ENCODE measurements at places on chromosomes 6 and 20.

GRCh38 chr6:148827416-148828045 lies 80.7 kb downstream of the UST start:
- no peaks in the 10 kb centered on the region for H3K36me3 ChIP-seq
- H3K4me1 ChIP-seq, result peaks cover 2% of the 10 kb centered on the region
- DNase-seq, result no peak
- H3K4me3 ChIP-seq, result no peak overlapping the region
- no peaks in the 10 kb centered on the region for H3K27me3 ChIP-seq

GRCh38 chr6:97501853-97502252 lies 218.8 kb upstream of the MMS22L start:
- DNase-seq, result no peak
- no peaks in the 10 kb centered on the region for H3K4me1 ChIP-seq
- no peak overlapping the region for H3K4me3 ChIP-seq

DNA sequence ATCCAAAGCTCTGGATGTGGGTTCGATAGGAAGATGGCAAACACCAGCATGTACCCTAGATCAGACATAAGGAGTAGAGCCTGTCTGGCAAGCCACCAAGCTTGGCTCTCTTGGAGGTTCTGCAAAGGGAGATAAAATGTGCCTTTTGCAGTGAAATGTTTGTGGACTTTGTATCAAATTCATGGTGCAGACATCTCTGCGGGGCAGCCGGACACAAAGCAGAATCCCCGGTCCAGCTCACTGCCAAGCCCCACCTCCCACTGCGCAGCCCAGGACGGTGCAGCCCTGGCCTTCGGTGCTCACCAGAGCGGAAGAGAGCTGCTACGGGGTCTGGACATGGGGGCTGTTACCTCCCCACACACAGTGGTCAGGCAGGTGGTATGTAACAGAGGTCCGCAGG lies 333.6 kb upstream of the JARID2 start:
- DNase-seq, result no peak
- H3K27me3 ChIP-seq, result no peaks in the 10 kb centered on the region
- H3K27ac ChIP-seq, result peak overlapping the region; percentile 86
- no peaks in the 10 kb centered on the region for H3K36me3 ChIP-seq
- no peak overlapping the region for H3K4me3 ChIP-seq
- peaks cover 41% of the 10 kb centered on the region for H3K4me1 ChIP-seq

DNA sequence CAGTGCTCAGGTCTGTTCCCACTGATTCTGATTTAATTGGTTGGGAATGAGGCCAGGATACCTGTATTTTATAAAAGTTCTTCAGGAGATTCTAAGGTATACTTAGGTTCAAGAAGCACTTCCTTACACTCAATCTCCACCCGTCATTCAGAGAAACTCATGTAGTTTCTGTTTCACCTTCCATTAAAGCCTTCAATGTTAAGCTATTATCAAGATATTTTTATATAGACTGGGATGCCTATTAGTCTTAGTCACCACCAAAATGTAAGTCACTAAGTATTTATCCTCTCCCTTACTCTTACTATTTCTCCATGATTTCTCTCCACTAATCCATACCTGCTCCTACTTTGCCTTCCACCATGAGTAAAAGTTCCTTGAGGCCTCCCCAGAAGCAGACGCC lies 38.1 kb upstream of the GCLC start:
- no peak overlapping the region for H3K4me3 ChIP-seq
- peak overlapping the region; percentile 74 for H3K27ac ChIP-seq
- H3K27me3 ChIP-seq, result no peaks in the 10 kb centered on the region
- peak; percentile 9 for DNase-seq

GRCh38 chr6:150723857-150724256 lies 124.2 kb downstream of the PLEKHG1 start:
- H3K27ac ChIP-seq, result no peak overlapping the region
- H3K27me3 ChIP-seq, result peaks cover 8% of the 10 kb centered on the region
- H3K36me3 ChIP-seq, result no peaks in the 10 kb centered on the region
- DNase-seq, result no peak

DNA sequence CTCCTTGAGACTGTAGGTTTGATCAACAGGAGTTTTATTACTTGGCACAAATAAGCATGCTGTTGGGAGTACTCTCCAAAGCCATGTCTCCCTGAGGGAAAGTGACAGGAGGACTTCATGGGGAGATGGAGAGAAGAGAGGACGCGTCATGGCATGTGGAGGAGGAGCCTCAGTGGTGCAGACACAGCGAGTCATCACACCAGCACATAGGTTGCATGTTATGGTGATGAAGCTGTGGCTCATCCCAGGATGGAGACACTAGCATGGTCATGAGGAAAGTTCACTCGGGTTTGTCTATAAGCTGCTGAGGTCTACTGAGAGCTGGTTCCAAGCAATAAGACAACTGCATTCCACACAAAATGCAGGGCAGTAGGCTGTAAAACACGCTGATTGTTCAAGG lies 13.2 kb upstream of the SSTR4 start:
- no peaks in the 10 kb centered on the region for H3K27me3 ChIP-seq
- no peaks in the 10 kb centered on the region for H3K36me3 ChIP-seq
- peaks cover 20% of the 10 kb centered on the region for H3K4me1 ChIP-seq
- no peak overlapping the region for H3K4me3 ChIP-seq
- DNase-seq, result peak; percentile 74

DNA sequence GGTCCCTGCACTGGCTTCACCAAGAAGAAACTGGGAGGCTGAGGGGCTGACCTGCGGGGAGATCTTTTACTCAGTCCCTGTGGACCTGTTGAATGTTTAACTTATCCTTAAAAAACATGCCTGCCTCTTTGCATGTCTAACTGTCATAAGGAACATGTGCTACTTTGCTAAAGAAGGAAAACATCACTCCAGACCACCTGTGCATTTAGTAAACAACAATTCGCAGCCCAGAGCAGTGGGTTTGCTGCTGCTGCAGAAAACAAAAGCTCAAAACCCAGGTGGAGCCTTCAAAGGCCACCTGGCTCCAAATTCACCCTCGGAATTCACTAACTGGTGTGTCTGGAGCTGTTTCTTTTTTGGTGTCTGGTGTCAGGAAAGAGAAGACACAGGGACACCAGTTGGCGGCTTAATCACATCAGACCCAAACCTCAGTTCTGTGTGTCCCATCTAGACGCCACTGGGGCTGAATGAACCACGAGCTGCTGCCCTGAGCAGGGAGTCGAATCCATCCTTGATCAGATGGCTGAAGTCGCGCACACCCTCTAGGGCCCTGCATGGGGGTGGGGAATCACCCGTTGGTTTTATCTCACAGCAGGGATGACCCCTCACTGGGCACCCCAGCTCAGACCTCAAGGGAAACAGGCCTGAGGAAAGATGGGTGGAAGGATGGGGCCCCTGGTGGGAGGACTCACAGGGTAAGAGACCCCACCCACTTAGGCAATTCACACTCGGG lies 344.3 kb downstream of the PREX1 start:
- no peak overlapping the region for H3K27ac ChIP-seq
- no peak for DNase-seq
- no peaks in the 10 kb centered on the region for H3K4me1 ChIP-seq
- H3K27me3 ChIP-seq, result peaks cover 5% of the 10 kb centered on the region
- H3K4me3 ChIP-seq, result no peak overlapping the region
- H3K36me3 ChIP-seq, result no peaks in the 10 kb centered on the region

- H3K4me1 ChIP-seq, result no peaks in the 10 kb centered on the region
- no peak overlapping the region for H3K4me3 ChIP-seq
- no peak for DNase-seq
- H3K27me3 ChIP-seq, result no peaks in the 10 kb centered on the region
- H3K27ac ChIP-seq, result no peak overlapping the region
These were observed 301.3 kb downstream of the TFAP2B start for GRCh38 chr6:51120016-51120415.

GRCh38 chr20:35156978-35157377 lies 9.8 kb upstream of the EDEM2 start:
- H3K4me1 ChIP-seq, result no peaks in the 10 kb centered on the region
- H3K27me3 ChIP-seq, result no peaks in the 10 kb centered on the region
- H3K4me3 ChIP-seq, result no peak overlapping the region
- no peak overlapping the region for H3K27ac ChIP-seq
- DNase-seq, result no peak

- no peak for DNase-seq
- H3K27ac ChIP-seq, result no peak overlapping the region
- H3K27me3 ChIP-seq, result no peaks in the 10 kb centered on the region
- no peaks in the 10 kb centered on the region for H3K36me3 ChIP-seq
- no peak overlapping the region for H3K4me3 ChIP-seq
These were observed 86.2 kb upstream of the PTPRK start for GRCh38 chr6:128606611-128607010.

GRCh38 chr6:20487669-20488375 lies 46.4 kb upstream of the CDKAL1 start:
- H3K4me3 ChIP-seq, result no peak overlapping the region
- H3K4me1 ChIP-seq, result peaks cover 31% of the 10 kb centered on the region
- H3K36me3 ChIP-seq, result peaks cover 68% of the 10 kb centered on the region
- no peaks in the 10 kb centered on the region for H3K27me3 ChIP-seq
- no peak for DNase-seq

DNA sequence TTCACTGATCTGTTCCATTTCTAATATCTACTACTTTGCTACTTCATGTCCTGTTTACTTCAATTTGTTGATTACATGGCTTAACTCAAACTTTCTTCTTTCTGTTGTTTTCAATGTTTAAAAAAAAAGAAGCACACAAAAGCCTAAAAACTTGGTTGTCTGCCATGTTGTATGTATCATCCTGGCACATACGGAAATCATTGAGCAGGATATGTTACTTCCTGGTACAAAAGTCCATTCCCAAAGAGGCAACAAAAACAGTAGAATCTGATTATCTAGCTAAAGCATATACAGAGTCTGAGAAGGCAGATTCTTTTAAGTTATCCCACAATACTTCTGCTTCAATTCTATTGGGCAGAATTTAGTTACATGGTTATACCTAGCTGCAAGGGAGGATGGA lies 14.5 kb upstream of the COL12A1 start:
- no peak overlapping the region for H3K27ac ChIP-seq
- H3K27me3 ChIP-seq, result peaks cover 2% of the 10 kb centered on the region
- DNase-seq, result no peak

GRCh38 chr6:153130515-153131036 lies 506 bp downstream of the RGS17 start:
- H3K36me3 ChIP-seq, result no peaks in the 10 kb centered on the region
- DNase-seq, result no peak
- peaks cover 49% of the 10 kb centered on the region for H3K27me3 ChIP-seq
- peaks cover 18% of the 10 kb centered on the region for H3K4me1 ChIP-seq
- peak overlapping the region; percentile 81 for H3K4me3 ChIP-seq

- H3K4me3 ChIP-seq, result peak overlapping the region; percentile 69
- H3K4me1 ChIP-seq, result peaks cover 61% of the 10 kb centered on the region
- H3K36me3 ChIP-seq, result no peaks in the 10 kb centered on the region
- H3K27ac ChIP-seq, result no peak overlapping the region
- H3K27me3 ChIP-seq, result peaks cover 70% of the 10 kb centered on the region
These were observed 4.1 kb upstream of the DLL1 start for GRCh38 chr6:170294813-170295509.

DNA sequence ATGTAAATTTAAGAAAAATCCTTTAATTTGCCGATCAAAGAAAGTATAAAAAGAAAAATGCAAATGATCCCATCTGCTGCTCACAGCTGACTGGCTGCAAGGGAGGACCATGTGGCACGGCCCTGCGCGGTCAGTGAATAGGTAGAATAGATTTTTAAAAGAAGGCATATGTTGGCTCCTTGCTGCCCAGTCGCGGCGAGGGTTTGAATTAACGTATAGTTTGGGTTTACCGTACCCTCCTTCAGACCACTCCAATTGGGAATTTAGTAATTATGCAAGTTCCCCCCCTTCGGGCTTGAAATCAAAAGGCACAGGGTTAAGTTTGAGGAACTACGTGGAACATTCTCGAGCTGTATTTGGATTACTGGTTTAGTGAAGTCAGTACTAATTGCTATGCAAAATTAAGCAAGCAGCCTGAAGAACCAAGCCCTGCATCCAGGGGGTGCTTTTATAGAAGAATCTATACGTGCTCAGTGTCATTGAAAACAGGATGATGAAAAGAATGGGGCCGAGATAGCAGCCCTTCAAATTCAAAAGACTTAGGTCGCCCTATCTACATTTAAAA lies 1.1 kb upstream of the BEND3 start:
- H3K27ac ChIP-seq, result no peak overlapping the region
- peak overlapping the region; percentile 24 for H3K4me3 ChIP-seq
- peaks cover 23% of the 10 kb centered on the region for H3K4me1 ChIP-seq
- peaks cover 9% of the 10 kb centered on the region for H3K27me3 ChIP-seq
- peak; percentile 30 for DNase-seq

DNA sequence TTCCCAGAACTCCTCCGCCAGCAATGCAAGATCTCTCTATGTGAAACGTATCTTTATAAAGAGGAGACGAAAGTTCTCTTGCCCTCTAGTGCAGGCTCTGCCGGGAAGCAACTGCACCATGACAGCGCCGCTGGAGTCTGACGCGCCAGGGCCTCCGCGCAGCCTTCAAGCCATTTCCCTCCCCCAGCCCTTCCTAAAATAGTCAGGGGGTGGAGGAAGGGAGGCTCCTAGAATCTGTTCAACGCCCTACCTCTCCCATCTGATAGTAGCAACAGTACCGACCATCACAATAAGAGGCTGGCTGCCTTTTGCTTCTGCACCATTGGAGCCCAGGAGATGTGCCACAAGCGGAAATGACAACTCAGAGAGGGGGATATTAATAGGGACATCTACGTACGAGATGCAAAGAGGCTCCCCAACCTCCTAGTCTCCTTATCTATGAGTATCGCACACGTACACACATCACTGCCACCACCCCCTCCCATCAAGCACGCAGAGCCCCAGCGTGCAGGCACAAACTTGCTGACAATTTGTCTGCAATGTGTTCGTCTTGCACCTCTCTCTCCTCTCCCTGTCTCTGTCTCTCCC lies 1.0 kb downstream of the SYNE1 start:
- H3K4me1 ChIP-seq, result peaks cover 60% of the 10 kb centered on the region
- peaks cover 26% of the 10 kb centered on the region for H3K27me3 ChIP-seq
- no peaks in the 10 kb centered on the region for H3K36me3 ChIP-seq
- H3K27ac ChIP-seq, result no peak overlapping the region
- H3K4me3 ChIP-seq, result peak overlapping the region; percentile 60

- no peaks in the 10 kb centered on the region for H3K27me3 ChIP-seq
- DNase-seq, result no peak
- H3K27ac ChIP-seq, result no peak overlapping the region
- H3K36me3 ChIP-seq, result no peaks in the 10 kb centered on the region
- no peak overlapping the region for H3K4me3 ChIP-seq
- H3K4me1 ChIP-seq, result no peaks in the 10 kb centered on the region
These were observed 335.4 kb downstream of the COL12A1 start for GRCh38 chr6:74870403-74870802.

Measured in CD14-positive monocyte (primary cell).